ENCODE measurements at places on chromosomes 12 and 14. TPM values are rescaled to one million over a fixed set of nuclear protein-coding genes. Genes with fewer than 3 reads are reported as not detected.

The CLEC4D gene
- not detected for total RNA-seq

The JPH4 gene
- not detected for total RNA-seq

The PTGDR gene
- total RNA-seq = 1.8 TPM

The PLEKHD1 gene
- total RNA-seq = not detected

The PIWIL1 gene
- total RNA-seq = not detected
